ENCODE measurements at places on chromosomes 2 and 18.
A peak's percentile ranks its signal among the peaks of the same experiment; 100 is the strongest.

- no peak for DNase-seq
These were observed 175.3 kb downstream of the RAB3GAP1 start for GRCh38 chr2:135227386-135227785.

GRCh38 chr18:76941284-76941683 is 118.9 kb downstream of the ZNF236 start:
- no peak for DNase-seq

DNA sequence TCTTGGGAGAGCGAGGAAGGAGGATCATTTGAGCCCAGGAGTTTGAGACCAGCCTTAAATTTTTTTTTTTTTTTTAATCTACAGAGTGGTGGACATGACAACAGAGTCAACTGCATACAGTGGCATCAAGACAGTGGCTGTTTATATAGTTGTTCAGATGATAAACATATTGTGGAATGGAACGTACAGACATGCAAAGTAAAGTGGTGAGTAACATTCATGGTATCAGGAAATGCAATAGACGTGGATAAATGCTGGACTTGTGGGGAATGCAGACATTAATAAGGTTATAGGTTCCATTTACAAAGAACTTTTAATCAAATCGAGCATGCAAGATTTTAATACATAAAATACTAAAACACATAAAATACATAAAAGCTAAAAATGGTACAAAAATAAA is 11.9 kb downstream of the WDR43 start:
- DNase-seq = no peak

DNA sequence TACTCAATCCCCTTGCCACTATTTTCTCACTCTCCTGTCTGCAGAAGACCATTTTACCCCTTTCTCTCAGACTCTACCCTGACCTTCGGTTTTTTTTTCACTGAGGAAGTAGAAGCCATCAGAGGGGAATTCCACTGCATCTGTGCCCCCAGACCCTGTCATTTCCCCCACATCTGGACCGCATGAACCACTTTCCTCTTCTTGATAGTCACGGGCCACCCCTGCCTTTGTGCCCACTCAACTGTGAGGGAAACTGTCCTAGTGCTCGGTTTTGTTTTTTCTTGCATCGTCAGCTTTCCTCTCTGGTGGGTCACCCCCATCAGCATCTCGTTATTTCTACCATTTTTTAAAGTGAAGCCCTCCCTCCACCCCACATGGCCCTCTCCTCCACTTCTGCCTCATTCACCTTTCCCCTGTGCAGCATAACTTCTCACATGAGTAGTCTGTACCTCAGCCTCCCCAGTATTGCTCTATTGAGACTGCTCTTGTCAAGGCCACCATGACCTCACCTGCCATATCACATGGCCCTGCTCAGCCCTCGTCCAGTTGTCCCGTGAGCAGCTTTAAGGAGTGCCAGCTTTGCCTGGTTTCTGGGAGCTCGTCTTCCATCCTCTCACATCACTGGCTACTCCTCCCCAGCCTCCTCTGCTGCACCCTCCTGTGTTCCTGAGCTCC is 32.4 kb downstream of the TMEM87B start:
- DNase-seq = no peak

- no peak for DNase-seq
These were observed 286.5 kb upstream of the SYT4 start for GRCh38 chr18:43563780-43564179.

DNA sequence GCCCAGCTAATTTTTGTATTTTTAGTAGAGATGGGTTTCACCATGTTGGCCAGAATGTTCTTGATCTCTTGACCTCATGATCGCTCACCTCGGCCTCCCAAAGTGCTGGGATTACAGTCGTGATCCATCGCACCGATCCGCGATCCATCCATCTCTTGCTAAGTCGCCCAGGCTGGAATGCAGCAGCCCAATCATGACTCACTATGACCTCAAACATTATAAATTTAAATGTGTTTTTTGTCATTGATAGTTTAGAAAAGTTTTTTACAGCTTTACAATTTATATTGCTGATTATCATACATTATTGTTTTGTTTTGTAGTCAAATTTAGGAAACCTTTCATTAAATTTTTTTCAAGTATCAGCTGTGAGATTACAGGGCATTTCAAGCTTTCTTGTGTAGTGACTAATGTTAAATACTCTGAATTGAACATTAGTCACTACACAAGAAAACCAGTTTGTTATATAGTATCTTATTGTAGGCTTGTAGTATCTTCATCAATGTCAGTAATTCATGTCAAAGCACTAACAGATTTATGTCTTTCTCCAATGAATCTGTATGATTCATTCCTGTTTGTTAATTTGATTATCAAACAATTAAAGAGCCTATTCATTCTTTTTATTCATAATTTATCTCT is 37.5 kb downstream of the NR4A2 start:
- DNase-seq = no peak

- no peak for DNase-seq
These were observed 26.3 kb upstream of the SH3RF3 start for GRCh38 chr2:109102588-109103233.

GRCh38 chr2:150570712-150571111 is 83.2 kb upstream of the RND3 start:
- no peak for DNase-seq

GRCh38 chr18:54416436-54416835 is 58.7 kb downstream of the C18orf54 start:
- no peak for DNase-seq

- no peak for DNase-seq
These were observed 401.3 kb upstream of the PIK3C3 start for GRCh38 chr18:41553716-41554115.

DNA sequence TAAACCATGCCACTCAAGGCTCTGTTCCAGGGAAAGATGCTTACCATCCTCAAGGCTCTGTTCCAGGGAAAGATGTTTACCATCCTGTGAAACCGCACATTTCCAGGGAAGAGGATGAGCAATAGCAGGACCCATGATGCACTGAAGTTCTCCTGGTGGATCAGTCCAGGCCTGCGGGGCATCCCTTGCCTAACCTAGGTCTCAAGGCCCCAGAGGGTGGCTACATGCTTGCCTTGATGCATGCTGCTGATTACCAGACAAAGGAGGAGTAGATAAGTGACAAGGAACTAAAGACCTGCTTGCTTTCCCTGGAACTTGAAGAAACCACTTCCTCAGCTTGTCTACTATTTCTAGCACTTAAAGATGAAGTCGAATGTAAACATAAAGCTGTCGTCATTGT is 111.0 kb upstream of the LINC00305 start:
- DNase-seq = no peak

GRCh38 chr2:188524519-188525113 is 232.9 kb downstream of the GULP1 start:
- DNase-seq = peak; percentile 10

DNA sequence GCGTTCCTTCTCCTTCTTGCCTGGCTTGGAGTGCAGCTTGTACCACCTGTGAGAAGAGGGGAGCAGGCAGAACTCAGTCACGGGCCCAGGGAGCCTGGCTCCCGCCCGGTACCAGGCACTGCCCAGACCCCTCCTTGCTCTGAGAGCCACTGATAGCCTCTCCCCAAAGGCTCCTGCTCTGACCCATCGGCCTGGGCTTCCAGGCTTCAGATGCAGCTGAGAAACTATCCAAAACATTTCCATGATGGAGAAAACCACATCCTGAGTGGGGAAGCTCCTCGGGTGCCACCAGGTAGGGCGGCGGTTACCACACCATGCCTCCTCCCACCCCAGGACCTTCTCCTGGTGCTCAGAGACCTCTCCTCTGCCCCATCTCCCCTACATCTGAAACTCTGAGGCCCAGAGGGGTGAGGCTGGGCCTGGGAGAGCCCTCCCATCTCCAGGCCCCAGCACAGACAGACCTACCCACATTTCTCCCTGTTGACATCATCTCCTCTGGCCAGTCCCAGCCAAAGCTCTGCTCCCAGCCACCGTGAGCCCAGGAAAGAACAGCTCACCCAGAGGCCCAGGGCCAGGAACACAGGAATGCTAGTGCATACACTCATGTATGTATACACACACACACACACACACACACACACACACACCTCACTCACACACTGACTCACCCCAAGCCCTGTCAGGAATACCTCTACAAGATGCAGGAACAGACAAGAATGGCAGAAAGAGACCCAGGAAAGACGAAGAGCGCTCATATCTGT is 17.9 kb upstream of the SFXN5 start:
- DNase-seq = no peak

DNA sequence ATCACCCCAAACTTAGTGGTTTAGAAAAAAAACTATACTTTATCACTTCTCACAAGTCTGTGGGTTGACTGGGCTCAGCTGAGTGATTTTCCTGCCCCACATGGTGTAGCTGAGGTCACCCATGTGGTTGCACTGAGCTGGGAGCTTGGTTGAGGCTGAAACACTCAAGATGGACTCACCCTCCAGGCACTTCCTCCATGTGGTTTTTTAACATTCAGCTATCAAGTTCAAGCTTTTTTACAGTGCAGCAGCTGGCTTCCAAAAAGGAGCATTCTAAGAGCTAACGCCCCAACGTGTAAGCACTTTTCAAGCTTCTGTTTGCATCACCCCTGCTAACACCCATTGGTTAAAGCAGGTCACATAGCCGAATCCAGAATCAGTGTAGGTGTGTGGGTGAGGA is 105.9 kb upstream of the CREB1 start:
- peak; percentile 30 for DNase-seq

DNA sequence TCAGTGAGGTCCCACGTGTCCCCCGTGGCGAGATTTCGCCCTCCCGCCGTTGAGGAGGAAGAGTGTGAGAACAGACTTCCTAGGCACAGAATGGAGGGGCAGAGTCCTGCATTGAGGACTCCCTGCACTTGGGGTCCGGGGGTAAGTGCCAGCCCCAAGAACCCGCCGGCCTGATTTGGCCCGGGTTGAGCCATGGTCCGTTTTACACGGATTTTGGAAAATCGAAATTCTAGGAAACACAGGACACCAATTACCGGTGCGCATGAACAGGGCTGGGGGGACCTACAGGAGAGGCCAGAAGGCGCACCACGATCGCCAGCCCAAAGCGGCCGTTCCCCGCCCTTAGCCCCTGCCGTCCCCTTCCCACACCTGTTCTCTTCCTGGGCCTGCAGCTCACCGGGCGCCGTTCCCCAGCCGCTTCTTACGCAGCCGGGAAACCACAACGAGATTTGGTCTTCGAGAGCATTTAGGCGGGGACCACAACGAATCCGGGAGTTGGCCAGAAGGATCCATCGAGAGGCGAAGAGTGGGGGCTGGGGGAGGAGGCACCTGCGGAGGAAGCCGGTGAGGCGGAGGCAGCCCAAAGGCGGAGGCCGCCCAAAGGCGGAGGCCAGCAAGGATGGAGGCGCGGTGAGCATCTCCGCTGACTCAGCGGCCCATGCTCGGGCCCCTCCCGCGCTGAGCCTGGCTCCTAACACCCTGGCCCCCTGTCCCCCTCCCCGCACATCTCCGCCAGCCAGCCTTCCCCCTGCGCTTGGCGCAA is 464 bp upstream of the TLX2 start:
- no peak for DNase-seq

DNA sequence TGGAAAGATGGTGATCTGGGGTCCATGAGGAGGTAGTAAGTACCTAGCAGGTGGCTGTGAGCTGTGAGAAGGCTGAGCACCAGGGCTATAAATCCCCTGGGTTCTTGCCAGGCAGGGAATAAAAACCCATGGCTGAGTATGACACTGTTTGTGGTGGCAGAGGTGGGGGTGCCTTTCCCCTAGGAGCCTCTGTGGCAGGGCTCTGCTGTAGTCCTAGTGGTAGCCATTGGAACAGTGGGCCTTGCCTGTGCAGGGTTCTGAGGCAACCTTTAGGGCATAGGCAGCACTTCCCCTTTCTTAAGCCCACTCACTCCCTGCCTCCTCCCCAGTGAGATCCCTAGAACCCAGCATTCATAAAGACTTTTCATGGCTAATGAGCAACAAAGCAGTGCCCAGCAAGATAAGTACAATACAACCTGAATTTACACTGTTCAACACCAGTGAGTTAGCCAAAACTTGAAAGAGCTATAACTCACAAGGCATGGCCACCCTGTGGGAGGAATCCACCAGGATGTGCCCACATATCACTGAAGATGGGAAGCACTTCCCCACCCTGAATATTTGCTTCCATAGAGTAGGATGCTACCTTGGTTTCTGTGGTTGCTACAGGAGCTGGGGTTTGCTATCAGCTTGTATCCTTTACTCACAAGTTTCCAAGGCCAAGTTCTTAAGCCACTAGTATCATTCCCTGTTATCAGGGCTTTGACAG is 100.9 kb upstream of the NEUROD1 start:
- no peak for DNase-seq

- DNase-seq = no peak
These were observed 11.2 kb upstream of the SPRED2 start for GRCh38 chr2:65443509-65444186.

- no peak for DNase-seq
These were observed 168.6 kb downstream of the ZNF407 start for GRCh38 chr18:74766251-74766650.

- DNase-seq = no peak
These were observed 448.3 kb upstream of the SLC14A2 start for GRCh38 chr18:45166836-45167551.

GRCh38 chr2:85780316-85781012 is 26.7 kb downstream of the ATOH8 start:
- DNase-seq = no peak

GRCh38 chr2:198309673-198310280 is 505.4 kb downstream of the PLCL1 start:
- peak; percentile 67 for DNase-seq

DNA sequence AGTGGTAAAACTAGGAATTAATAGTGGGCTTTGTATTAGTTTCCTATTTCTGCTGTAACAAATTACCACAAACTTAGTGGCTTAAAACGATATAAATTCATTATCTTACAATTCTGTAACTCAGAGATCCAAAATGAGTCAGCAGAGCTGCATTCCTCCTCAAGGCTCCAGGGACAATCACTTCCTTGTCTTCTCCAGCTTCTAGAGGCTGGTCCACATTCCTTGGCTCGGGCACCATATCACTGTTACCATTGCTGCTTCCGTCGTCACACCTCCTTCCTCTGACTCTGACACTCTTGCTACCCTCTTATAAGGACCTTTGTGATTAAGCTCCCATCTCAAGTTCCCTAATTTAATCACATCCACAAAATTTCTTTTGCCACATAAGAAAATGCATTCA is 567.8 kb upstream of the KLHL29 start:
- DNase-seq = no peak

DNA sequence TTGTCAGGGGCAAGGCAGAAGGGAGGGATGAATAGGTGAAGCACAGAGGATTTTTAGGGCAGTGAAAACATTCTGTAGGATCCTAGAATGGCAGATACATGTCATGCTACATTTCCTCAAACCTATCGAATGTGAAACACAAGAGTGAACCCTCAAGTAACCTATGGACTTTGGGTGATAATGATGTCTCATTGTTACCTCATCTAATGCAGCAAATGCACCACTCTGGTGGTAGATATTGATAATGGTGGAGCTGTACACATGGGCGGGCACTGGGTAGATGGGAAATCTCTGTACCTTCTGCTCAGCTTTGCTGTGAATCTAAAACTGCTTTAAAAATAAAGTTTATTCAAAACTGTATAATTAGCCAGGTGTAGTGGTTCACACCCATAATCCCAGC is 95.2 kb upstream of the NCK2 start:
- no peak for DNase-seq

- no peak for DNase-seq
These were observed 3.9 kb upstream of the TMEM178A start for GRCh38 chr2:39661826-39662225.
